Left kidney (tissue), 8 donors: ENCODE measurements at places on chromosomes 5 and 9.

GRCh38 chr9:105479846-105480245 is 32.0 kb downstream of the FSD1L start:
- no peak for DNase-seq

- DNase-seq: no peak
Measured at GRCh38 chr9:98191671-98192502, 550 bp downstream of the CORO2A start.

DNA sequence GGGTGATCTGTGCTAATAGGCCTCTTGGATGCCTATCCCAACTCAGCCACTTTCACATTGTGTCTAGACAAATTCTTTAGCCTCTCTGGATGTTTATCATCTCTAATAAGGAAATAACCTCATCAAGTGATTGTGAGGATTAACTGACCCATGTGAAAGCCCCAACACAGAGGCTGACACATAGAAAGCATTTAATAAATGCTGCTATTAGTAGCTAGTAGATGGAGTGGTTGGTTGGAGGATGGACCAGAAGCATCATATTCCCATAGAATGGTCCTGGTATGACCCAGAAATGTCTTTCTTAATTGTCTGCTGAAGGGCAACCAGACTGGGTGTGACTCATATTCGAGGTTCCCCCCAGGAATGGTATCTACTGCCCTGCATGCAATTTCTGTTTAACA is 124.4 kb downstream of the PIK3R1 start:
- no peak for DNase-seq

DNA sequence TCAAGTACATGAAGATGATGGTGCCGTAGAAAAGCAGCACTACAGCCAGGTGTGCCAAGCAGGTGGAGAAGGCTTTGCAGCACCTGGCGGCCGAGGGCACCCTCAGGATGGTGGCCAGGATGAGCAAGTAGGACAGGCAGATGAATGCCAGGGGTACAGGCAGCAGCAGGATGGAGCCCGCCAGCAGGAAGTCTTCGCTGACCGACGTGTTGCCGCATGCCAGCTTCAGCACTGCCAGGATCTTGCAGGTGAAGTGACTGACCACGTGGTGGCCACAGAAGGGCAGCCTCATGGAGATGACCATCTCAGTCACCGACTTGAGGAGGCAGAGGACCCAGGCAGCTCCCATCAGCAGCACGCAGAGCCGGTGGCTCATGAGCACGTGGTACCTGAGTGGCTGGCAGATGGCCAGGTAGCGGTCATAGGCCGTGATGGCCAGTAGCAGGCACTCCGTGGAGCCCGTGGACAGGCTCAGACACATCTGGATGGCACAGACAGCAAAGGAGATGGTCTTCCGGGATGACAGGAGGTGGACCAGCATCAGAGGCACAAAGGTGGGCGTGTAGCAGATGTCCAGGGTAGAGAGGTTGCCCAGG is 482 bp downstream of the OR13J1 start:
- DNase-seq: no peak

DNA sequence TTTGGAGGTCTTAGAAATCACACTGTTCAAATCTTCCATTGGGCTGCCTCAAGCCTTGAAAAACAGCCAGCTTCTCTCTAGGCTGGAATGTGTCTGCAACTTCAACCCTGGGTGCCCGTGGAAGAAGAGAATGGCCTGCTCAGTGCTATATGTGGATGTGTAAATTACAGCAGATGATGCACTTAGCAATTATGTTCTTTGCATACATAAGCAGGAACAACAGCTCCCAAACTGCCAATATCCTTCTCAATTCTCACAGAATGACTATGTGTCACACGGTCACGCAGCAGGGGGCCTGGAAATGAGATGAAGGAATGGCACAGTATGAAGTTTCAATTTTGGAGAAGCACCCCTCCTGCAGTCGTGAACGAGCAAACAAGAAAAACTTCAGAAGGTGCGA is 175.2 kb upstream of the SMARCA2 start:
- no peak for DNase-seq

DNA sequence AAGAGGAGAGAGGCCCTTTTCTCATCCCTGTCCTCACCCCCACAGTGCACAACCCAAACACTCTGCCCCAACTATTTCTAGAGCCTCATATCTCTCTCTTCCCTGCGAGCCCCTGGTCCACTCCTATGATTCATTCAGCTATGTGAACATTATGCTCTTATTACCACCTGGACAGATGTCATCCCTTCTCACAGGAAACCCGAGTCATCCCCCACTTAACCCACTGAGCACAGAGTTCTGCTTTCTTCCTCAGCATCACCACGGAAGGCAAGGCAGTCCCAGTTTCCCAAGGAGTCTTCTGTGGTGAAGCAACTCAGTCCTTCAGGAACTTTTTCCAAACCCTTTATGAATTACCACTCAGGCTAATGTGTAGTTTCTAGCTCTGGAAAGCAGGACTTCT is 1.3 kb downstream of the DNAI1 start:
- DNase-seq: no peak

- no peak for DNase-seq
Measured at GRCh38 chr5:142475102-142475513, 150.3 kb upstream of the SPRY4 start.

GRCh38 chr9:136109351-136110081 is 9.2 kb downstream of the TMEM250 start:
- DNase-seq: no peak

DNA sequence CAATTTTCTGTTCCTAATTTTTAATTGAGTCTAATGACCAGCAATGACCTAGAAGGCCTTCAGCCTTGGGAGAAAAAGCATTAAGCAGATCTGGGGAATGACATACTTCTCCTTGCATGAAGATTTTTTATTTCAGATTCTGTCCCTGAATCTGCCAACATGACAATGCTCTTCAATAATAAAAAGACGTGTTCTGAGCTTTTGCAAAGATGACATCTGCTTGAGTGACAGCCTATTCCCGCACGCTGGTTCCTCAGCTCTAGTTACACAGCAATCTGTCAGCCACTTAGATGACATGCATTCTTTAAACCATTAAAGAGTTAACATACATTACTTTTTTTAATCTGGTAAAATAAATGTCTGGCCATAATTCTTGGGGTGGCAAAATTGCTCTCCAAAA is 129.3 kb upstream of the CDH6 start:
- no peak for DNase-seq

DNA sequence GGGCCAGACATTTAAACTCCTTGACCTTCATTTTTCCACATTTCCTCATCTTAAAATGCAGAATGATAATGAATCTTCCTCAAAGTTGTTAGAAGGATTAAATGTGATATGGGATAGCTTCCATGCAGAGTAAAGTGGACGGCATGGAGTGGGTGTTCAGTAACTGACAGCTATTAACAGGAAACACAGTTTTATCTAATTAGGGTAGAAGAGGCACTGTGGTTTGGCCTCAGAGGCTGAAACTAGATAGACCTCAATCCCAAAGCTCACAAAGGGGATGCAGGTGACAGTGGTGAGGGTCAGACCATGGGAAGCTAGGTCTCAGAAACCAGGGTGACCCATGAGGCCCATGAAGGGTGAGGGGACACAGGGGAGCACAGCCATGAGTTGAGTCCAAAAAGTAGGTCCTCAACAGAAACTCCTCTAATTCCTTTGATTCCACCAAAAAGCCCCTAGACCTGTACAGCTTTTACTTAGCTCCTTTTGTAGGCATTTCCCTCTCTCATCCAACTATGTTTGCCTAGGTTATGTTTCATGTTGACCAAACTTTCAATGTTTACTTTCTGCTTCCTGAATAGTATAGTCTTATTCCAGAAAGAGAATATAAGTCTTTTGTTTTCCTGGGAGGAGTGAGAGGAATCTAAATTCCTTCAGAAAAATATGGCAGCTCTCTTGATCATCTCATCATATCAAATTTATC is 27.9 kb upstream of the GLDC start:
- DNase-seq: no peak

DNA sequence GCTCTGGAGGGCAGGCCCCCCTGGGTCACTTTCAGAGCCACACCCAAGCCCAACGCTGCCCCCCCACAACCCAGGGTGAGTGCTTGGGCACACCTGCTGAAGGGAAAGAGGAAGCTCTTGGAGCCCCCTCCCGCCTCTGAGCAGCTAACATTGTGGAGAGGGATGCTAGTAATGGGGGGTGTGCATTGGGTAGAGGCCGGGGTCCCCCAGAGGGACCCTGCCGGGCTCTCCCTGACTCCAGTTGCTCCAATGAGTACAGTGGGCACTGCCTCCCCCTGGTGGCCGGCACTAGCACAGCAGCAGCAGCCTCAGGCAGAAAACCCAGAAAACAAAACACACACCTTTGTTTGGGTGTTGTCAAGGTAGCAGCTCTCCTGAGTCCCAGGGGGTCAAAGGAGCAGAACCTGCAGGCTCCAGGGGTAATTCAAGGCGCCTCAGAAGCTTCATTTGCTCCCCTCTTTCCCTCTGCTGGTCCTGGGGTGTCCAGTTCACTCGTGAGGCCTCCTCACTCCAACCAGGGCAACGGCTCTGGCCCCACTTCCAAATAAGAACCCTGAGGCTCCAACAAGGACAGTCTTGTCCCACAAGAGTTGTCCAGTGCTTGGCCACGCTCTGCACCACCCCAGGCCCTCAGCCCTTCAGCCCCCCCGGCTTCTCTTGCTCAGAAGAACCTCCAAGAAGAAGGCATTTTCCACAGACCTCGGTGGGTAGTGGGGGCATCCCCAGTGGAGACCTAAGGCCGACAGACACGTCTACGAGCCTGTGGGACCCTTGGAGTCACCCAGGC is 16.1 kb downstream of the GBGT1 start:
- peak; percentile 62 for DNase-seq

GRCh38 chr5:74625742-74626241 is 14.7 kb downstream of the ENC1 start:
- no peak for DNase-seq

DNA sequence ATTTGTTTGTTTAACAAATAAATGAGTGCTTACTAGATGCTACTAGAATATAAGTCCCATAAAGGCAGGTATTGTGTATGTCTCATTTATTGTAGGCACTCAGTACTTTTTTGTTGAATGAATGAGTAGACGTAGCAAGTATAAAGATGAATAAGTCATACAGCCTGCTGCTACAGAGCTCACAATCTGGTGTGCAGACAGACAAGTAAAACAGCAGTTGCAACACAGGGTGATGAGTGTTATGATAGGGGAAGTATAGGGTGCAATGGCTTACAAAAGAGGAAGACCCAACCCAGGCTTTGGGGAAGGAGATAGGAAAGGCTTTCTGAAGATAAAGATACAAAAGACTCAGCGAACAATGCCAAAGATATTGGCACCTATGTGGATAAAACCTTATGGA is 47.7 kb downstream of the SH3RF2 start:
- no peak for DNase-seq

- no peak for DNase-seq
Measured at GRCh38 chr9:114072184-114073140, 5.6 kb downstream of the AMBP start.

DNA sequence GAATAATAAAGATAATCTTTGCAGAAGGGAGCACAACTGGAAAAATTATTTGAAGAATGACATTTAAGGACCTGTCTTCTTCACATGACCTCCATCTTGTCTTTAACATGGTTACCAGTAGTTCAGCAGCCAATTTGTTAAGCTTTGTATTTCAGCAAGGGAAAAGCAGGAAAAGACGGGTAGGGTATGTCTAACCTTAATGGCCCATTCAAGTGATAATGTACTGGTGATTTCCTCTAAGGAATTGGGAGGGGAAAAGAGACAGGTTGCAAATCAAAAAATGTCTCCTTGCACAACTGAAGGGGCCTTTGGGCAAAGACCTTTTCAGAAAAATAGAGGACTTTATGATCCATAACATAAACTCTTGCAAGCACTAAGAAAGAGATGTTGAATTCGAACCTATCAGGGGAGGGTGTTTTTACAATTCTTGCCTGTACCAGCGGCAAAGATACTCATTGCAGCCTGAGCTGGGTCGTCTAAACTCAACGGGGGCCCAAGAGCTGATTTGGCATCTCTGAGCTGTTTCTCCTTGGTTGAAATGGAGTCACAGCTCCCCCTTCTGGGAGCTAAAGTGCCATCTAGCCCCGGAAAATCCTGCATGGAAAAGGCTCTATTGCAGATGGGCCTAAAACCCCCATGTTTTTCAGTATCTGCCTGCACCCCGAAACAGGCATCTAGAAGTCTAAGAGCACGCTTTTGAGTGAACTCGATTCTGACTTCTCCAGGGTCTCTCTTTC is 3.8 kb downstream of the BRINP1 start:
- peak; percentile 64 for DNase-seq

GRCh38 chr9:33260372-33260771 is 4.1 kb downstream of the BAG1 start:
- DNase-seq: no peak

- no peak for DNase-seq
Measured at GRCh38 chr9:10208691-10209069, 404.1 kb downstream of the PTPRD start.

- no peak for DNase-seq
Measured at GRCh38 chr5:151667083-151667482, 19.6 kb downstream of the SPARC start.

DNA sequence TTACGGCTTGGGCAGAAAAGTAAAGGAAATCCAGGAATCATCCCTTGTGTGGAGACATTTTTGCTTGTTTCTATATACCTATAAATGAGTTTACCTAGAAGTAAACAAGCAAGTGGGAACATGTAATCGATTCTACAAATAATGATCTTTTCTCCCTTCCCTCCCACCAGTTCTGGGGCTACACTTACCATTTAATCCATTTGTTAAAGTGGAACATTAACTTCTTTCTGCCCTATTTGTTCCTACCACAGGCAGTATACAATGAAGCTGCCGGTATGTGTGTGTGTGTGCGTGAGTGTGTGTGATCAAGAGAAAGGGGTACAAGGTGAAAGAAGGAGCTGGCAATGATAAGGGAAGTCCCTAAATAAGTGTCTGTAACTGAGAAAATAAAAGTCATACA is 26.4 kb upstream of the ELL2 start:
- DNase-seq: no peak

- DNase-seq: no peak
Measured at GRCh38 chr5:2841208-2841607, 89.7 kb upstream of the IRX2 start.

- DNase-seq: no peak
Measured at GRCh38 chr9:117809751-117810150, 105.5 kb downstream of the TLR4 start.

GRCh38 chr9:89911721-89912604 is 307.2 kb downstream of the GADD45G start:
- DNase-seq: no peak

DNA sequence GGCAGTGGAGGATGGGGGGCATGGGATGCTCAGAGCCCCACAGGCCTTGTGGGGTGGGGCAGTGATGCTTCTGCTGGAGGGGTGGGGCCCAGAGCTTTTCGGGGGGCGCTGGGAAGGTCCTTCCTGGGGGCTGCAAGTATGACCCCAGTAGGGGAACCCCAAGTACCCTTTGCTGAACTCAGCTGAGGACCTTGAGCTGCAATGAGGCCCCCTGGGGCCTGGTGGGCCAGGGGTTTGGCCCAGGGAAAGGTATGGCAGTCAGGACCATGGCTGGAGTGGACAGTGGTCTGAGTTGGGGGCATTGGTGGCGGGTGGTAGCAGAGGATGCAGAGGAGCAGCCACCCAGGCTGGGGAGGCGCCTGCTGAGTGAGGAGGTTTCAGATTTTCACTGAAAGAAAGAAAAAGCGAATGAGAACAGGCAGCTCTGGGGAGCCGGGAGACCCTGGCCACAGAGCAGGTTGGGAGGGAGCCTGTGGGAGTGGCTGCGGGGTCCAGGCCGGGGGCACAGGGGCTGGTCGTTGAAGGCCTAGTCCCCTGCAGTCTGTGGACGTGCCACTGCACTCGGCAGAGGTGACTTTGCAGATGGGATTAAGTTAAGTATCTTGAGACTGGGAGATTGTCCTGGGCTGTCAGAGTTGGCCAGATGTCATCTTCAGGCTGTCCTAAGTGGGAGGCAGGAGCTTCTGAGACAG is 19.2 kb downstream of the WNK2 start:
- DNase-seq: no peak

GRCh38 chr9:6209966-6210365 is 5.6 kb upstream of the IL33 start:
- no peak for DNase-seq
